ENCODE measurements at places on chromosomes 1 and 21.

- DNase-seq, result no peak
These were observed 137.6 kb upstream of the SGIP1 start for GRCh38 chr1:66396212-66396890.

GRCh38 chr1:148333875-148334338, 149.2 kb downstream of the PPIAL4G start:
- no peak for DNase-seq

DNA sequence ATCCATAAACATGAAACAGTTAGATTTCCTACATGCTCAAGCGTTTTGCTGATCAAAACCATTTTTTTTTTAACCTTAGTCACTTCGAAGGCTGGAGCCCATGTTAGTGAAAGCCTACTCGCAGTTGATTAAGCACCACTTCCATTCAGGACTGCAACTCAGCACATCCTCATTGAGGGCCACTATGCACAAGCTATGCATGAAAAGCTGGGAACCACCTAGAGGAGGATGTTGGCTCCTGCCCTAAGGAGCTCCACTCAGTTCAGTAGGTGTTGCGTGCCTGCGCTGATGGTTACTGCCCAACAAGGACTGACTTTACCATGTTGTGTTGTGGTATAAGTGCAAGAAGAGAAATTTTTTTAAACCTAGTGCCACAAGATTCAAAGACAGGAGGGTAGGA, 181.4 kb upstream of the L1TD1 start:
- DNase-seq, result no peak

DNA sequence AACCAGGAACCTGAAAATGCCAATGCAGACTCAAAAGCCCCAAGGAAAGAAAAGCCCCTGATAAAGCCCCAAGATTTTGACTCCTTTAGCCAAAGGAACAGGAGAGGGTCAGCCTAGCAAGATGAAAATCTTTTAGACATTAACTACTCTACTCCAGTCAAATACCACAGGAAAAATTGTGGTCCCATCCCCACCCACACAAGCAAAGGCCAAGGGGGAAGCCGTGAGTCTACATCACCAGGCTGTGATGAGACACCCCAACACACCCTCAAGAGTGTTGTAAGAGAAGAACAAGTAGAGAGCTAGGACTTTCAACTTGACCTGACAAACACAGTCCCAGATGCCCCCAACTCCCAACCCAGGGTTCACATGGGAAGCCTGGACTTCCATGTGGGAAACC, 192.8 kb upstream of the NR5A2 start:
- DNase-seq, result no peak

GRCh38 chr1:111148376-111148881, 8.4 kb downstream of the CEPT1 start:
- DNase-seq, result no peak
